ENCODE measurements at places on chromosomes 2 and 18.

DNA sequence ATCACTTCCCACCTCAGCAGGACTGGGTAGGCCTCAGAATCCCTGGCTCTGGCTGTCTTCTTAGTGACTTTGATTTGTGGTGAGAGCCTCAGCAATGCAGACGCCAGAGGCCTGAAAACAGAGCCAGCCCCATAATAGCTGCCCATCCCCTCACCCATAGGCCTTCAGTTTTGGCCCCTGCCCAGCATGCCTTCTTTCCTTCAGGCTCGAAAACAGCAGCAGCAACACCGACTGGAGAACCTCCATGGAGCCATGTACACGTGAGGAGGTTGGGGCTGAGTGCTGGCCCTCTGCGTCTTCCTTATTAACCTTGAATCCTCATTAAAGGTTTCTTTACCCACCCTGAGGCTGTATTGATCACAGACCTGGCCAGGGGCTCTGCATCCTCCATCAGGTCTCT lies 1.7 kb downstream of the RNF181 start:
- no peak for DNase-seq
- H3K27ac ChIP-seq: peak overlapping the region; percentile 33
- no peaks in the 10 kb centered on the region for H3K36me3 ChIP-seq
- H3K4me1 ChIP-seq: peaks cover 16% of the 10 kb centered on the region

- H3K4me1 ChIP-seq: no peaks in the 10 kb centered on the region
- DNase-seq: peak; percentile 88
- H3K27ac ChIP-seq: no peak overlapping the region
- no peak overlapping the region for H3K4me3 ChIP-seq
Measured at GRCh38 chr2:215899141-215900074, 113.9 kb downstream of the MREG start.

- H3K36me3 ChIP-seq: no peaks in the 10 kb centered on the region
- H3K27me3 ChIP-seq: no peaks in the 10 kb centered on the region
- DNase-seq: no peak
- H3K27ac ChIP-seq: no peak overlapping the region
Measured at GRCh38 chr2:233164128-233164635, 87.3 kb upstream of the ATG16L1 start.

- no peak overlapping the region for H3K27ac ChIP-seq
- no peak overlapping the region for H3K4me3 ChIP-seq
- no peaks in the 10 kb centered on the region for H3K27me3 ChIP-seq
- peak; percentile 38 for DNase-seq
Measured at GRCh38 chr2:15653806-15654726, 62.4 kb downstream of the DDX1 start.

DNA sequence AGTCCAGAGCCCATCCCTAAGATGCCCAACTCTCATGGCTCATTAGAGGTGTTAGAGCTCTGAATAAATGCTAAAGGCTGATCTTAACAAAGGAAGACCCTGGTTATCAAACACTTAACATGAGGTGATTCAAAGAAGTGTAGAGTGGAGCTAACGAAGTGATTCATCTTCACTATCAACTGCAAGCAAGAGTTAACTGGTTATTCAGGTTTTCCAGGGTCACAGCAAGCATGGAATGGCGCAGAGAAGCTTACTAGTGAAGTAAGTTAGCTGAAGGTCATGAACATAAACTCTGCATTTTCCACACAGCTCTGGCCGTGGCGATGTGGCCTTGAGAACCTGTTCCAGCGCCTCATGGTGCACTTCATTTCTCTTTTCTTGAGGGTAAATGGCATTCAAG lies 17.0 kb downstream of the RND3 start:
- no peaks in the 10 kb centered on the region for H3K36me3 ChIP-seq
- DNase-seq: no peak
- H3K27me3 ChIP-seq: no peaks in the 10 kb centered on the region

DNA sequence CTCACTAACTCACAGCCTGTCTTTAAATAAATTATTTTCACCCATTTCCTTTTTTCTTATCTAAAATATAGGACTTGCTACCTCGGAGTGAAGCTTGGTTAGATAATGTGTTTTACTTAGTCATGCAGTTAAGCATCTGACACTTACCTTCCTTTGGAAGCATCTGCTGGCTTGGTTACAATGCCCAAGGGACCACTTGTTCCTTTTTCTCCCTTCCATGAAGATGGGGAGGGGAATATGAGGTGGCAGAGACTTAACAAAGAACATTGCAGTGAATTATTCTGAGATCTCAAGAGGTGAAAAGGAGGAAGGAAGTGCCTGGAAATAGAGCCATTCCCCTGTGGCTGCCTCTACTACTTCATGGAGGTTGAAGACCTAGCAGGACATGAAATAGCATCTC lies 145.4 kb upstream of the FOSL2 start:
- no peaks in the 10 kb centered on the region for H3K4me1 ChIP-seq
- no peak overlapping the region for H3K4me3 ChIP-seq
- no peak overlapping the region for H3K27ac ChIP-seq
- no peaks in the 10 kb centered on the region for H3K27me3 ChIP-seq

Data from cardiac muscle cell (in vitro differentiated cells and primary cell).